HS-27A (cell line): ENCODE measurements at places on chromosomes 7 and 10.
A peak's percentile ranks its signal among the peaks of the same experiment; 100 is the strongest.

DNA sequence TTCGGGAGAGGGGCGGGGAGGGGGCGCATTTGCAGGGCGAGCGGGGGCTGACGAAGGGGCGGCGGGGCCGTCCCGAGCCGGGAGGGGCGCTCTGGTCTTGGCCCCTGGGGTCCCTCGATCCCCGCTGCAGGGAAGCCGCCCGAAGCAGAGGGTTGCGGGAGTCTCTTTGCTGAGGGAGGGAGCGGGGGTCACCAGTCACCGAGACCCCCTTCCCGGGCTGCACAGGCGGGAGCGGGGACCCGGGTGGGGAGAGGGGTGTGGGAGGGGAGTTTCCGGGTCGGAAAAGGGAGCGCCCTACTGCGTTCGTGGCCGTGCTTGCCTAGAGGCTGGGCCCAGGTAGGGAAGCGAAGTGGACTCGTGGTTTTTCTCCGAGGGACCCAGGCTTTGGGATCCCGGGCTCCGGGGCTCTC lies 422 bp downstream of the AP1S1 start:
- no peak for DNase-seq

DNA sequence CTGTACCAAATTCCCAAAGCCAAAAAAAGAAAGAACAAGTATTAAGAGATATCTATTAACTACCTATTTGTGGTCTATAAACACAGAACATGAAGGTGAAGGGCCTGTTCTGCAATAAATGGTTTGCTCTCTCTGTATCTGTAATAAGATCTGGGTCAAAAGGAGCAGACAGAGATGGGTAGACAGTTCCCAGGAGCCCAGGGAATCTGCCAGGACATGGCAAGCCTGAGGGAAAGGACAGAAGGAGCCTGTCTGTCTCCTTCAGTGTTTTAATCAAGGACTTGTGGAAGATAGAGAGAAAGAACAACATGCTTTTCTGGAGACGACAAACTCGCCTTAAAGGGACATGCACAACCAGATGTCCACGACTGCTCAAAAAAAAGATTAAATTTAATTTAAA lies 165.7 kb downstream of the ELMO1 start:
- no peak for DNase-seq

- DNase-seq, result no peak
These were observed 582.0 kb upstream of the MKI67 start for GRCh38 chr10:128708182-128708581.

- DNase-seq, result no peak
These were observed 145.4 kb downstream of the SNX10 start for GRCh38 chr7:26437003-26437532.

DNA sequence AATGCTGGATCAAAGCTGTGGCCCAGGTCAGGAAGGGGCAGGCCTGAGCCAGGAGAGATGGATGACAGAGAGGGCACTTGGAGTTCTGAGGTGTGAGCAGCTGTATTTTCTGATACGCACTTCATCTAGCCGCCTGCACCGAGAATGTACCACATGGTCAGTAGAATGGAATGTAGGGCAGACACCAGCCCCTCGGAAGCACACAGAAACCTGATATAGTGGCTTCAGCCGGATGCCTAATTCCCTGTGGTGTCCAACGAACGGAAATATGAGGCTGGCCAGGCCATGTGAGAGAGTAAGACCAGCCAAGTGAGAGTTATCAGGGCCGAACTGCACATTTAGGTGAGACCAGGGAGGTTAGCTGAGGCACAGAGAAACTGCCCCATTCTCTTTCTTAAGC lies 46.7 kb upstream of the PLCE1 start:
- peak; percentile 62 for DNase-seq

DNA sequence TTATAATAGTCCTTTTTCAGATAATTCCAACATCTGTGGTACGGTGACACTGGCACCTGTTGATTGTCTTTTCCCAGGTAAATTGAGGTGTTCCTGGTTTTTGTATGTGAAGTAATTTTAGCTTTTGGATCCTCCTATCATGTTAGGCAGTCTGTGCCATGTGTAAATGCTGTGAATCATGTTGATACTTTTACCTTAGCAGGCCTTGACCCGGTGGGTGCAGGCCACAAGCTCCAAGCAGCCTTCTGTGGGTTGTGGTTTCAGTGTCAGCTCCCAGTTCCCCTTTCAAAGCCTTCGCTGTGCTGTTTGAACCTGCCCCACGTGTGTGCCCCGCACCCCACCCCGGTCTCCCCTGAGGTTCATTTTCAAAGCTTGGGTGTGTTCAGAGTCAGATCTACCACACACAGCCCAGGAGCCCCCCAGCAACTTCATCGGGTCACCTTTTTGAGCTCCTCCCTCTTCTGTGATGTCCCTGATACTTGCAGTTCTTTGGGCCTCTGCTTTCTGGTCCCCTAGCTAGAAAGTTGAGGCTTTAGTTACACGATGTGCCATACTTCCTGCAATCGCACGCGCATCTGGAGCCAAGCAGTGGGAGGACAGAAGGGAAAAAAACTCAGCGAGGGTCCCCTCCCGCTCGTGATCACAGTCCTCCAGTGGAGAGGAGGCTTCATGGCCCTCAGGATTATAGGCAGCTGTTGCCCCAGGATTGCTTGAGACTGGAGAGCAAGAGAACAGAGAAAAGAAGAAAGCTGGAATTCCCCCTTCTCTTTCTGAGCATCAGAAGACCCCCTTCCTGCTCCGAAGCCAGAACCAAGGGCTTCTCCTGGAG lies 8.7 kb upstream of the BHLHA15 start:
- no peak for DNase-seq

DNA sequence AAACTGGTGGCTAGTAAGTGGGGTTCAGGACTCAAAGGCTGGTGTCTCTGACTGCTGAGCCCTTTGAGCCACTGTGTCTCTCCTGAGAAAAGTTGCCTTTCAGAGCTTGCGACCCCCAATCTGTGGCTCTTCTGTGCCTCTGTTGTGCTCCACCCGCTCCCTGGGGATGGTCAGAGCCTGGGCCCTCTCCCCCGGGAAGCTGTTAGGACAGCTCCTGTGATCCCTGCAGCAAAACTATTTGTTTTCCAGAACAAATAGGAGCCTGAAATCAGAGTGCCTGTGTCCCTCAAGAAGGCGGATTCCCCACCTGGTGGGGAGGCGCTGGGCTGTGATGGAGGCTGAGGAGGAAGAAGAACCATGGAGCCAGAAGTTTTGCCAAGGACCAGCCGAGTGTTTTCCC lies 56.4 kb upstream of the MXI1 start:
- DNase-seq, result no peak

DNA sequence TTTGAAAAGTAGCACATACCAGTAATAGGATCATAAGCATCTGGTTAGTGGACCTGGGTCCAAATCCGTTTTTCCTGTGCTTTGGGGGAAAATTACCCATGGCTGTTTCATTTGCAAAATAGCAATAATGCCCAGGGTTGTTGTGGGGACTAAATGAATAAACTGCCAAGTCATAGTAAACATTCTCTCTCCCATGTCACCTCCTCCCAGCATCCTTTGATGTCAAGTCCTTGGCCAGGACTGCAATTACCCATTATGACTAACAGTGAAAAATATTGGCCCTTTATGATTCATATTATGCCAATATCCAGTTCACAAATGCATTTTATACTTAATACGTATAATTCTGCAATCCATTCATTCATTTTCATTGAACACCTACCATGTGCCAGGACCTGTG lies 23.0 kb downstream of the TOMM7 start:
- DNase-seq, result no peak

DNA sequence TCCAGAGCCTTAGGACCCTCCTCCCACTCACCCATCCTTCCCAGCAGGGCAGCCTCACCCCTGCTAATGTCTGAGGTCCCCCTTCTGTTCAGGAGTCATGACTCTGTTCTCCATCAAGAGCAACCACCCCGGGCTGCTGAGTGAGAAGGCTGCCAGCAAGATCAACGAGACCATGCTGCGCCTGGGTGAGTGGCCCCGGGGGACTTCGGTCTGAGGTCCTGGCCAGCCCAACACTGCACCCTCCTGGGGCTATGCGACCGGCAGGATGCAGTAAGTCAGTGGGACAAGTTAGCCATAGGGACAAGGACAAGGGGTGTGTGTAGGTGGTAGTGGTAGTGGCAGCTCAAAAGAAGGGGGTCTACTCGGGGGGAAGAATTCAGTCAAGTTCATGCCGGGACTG lies 16.2 kb upstream of the AHCYL2 start:
- no peak for DNase-seq

GRCh38 chr7:83141927-83142326 lies 20.8 kb downstream of the PCLO start:
- no peak for DNase-seq

DNA sequence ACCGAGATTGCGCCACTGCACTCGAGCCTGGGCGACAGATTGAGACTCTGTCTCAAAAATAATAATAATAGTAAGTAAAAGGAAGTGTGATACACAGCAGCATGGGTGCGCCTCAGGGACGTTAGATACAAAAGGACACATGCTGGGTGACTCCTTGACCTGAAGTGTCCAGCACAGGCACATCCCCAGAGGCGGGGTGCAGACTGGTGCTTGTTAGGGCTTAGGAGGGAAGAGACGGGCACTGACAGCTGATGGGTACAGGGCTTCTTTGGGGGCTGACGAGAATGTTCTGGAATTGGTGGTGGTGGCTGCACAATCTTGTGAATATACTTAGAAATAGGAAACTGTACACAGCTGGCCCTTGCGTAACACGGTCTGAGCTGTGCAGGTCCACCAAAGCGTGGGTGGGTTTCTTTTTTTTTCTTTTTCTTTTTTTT lies 61.8 kb upstream of the DNAJB6 start:
- no peak for DNase-seq

DNA sequence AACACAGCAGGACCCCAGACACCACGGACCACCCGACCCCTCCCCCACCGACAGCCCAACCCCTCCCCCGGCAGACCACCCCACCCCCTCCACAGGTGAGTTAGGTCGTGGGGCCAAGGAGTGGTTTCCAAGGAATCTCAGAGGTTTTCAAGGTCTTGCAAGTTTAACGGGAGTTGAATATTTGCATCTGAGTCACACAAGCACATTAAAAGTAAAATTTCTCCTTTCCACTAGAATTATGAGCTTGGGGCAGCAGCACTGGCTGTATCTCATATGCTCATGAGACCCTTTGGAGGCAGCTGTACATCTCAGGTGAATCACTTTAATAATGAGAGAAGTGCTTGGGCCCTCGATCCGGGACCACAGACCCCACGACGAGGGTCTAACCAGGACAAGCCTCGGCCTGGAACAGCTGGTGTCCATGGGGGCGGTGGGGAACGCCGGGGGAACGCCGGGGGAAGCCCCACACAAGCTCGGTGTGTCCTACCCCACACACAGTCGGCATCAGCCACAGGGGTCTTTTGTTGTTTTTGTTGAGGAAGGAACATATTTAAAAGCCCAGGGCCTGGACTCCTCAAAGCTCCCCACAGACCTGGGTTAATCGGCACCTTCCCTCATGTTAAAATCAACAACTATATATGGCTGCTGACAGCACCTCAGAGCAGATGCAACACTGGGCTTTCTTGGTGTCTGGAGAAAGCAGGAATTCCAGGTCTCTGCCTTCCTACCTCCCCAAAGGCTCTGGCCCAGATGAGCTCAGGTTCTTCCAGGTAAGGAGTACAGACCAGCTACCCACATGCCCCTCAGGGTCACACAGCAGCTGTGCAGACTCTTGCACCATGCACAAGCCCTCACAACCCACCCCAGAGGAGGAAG lies 130.3 kb downstream of the DIP2C start:
- DNase-seq, result no peak

DNA sequence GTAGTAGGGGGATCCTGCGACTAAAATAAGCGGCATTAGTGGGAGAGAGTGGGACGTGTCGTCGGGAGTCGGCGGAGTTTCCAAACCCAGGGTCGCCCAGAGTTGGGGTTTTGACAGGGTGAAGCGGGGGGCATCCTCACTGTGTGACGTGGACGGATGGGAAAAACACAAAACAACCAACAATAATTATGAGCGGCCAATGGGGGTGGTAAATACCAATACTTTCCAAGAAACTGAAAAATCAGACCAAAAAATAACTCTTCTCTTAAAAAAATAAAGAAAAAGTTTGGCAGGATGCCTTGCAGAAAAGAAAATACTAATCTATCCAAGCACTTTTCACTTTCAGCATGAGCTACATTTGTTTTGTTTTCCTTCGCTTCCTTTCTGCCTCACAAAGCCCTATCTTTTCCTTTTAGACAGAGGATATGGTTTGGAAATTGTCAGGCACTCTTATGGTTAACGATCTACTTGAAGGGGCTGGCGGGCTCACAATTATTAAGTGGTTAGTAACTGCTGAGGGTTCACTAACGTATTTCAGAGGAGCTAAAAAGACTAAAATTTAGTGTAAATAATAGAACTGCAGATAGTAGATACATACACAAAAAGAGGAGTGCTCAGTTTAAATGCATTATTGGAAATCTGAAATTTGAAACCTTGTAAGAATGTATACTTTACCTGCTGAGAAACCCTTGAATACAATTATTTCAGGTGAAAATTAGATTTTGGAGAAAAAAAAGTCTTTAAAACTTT lies 802 bp upstream of the CDK6 start:
- DNase-seq, result no peak

DNA sequence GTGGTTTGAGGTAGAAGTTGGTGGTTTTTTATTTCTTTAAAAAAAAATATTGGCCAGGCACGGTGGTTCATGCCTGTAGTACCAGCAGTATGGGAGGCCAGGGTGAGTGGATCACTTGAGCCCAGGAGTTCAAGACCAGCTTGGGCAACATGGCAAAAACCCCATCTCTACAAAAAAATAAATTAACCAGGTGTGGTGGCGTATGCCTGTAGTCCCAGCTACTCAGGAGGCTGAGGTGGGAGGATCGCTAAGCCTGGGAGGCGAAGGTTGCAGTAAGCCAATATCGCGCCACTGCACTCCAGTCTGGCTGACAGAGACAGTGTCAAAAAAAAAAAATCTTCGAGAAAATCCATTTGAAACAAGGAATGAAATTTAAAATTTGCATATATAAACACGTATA lies 1.1 kb downstream of the IL2RA start:
- no peak for DNase-seq

GRCh38 chr7:69912846-69913245 lies 314.6 kb downstream of the AUTS2 start:
- no peak for DNase-seq

GRCh38 chr7:51366172-51366728 lies 49.6 kb upstream of the COBL start:
- no peak for DNase-seq

DNA sequence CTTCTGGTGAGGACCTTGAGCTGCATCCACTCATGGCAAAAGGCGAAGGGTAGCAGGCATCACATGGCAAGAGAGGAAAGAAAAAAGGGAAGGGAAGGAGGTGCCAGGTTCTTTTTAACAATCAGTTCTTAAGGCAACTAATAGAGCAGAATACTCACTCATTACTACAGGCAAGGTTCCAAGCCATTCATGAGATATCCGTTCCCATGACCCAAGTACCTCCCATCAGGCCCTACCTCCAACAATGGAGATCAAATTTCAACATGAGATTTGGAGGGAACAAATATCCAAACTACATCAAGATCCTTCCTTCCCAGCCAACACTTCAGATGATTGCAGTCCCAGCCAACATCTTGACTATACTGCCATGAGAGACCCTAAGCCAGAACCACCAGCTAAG lies 38.9 kb upstream of the YAE1 start:
- DNase-seq, result no peak

DNA sequence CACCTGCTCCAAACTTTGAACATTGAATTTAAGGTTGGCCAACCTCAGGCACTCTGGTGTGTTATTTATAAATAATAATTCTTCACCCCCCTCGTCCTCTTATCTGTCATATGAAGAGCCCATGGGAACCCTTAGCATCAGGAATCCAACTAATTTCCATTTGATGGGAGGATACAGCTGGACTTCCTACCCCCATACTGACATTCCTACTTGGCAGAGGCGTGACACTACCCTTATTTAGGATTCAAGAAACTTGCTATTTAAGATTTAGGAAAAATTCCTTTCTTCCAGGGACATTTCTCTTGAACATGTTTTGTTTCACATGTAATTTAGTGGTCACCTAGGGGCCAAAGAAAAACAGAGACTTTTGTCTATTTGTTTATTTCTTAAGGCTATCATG lies 171.9 kb upstream of the NRP1 start:
- no peak for DNase-seq

GRCh38 chr10:100827819-100828737 lies 82.7 kb downstream of the PAX2 start:
- no peak for DNase-seq
